ENCODE measurements at places on chromosomes 11 and 22. TPM values are rescaled to one million over a fixed set of nuclear protein-coding genes. Genes with fewer than 3 reads are reported as not detected.

Gene PAX6
- total RNA-seq, result not detected

Gene SGSM1
- total RNA-seq, result 1.6 TPM

Gene IFTAP
- 23.3 TPM for total RNA-seq

GRCh38 chr11:103433386-103434072 is 324.3 kb downstream of the DYNC2H1 start:
- H3K27ac ChIP-seq, result no peak overlapping the region
- H3K27me3 ChIP-seq, result no peaks in the 10 kb centered on the region
- H3K4me1 ChIP-seq, result no peaks in the 10 kb centered on the region
- no peak overlapping the region for H3K4me3 ChIP-seq
- DNase-seq, result no peak
- no peaks in the 10 kb centered on the region for H3K36me3 ChIP-seq

DNA sequence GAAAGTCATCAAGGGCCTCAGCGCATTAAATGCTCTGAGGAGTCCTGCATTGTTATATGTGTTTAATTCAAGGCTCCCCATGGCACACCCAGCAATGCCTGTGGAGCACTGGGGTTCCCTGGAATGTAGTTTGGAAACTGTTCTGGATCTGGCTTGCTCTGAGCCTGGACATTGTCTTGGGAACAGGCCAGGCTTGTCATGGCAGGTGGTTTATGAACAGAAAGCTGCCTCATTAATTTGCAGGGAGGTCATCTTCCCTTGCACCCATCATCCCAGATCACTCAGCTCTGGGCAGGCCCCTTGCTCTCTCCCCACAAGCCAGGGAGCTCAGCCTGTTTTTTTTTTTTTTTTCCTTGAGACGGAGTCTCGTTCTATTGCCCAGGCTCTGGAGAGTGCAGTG is 32.9 kb downstream of the RPS6KA4 start:
- H3K36me3 ChIP-seq, result no peaks in the 10 kb centered on the region
- H3K4me3 ChIP-seq, result no peak overlapping the region
- H3K27ac ChIP-seq, result no peak overlapping the region
- no peaks in the 10 kb centered on the region for H3K27me3 ChIP-seq

- H3K4me3 ChIP-seq, result peak overlapping the region; percentile 94
- peak overlapping the region; percentile 81 for H3K27ac ChIP-seq
- H3K27me3 ChIP-seq, result no peaks in the 10 kb centered on the region
- peaks cover 18% of the 10 kb centered on the region for H3K4me1 ChIP-seq
- no peaks in the 10 kb centered on the region for H3K36me3 ChIP-seq
Measured at GRCh38 chr11:66745356-66746235, 16.6 kb upstream of the SPTBN2 start.
